Neural crest cell (in vitro differentiated cells): ENCODE measurements at places on chromosomes 5 and 9. TPM values are rescaled to one million over a fixed set of nuclear protein-coding genes. Genes with fewer than 3 reads are reported as not detected.
A peak's percentile ranks its signal among the peaks of the same experiment; 100 is the strongest.

The EGFLAM gene
- 9.1 and 10.3 TPM in 2 replicates for total RNA-seq

DNA sequence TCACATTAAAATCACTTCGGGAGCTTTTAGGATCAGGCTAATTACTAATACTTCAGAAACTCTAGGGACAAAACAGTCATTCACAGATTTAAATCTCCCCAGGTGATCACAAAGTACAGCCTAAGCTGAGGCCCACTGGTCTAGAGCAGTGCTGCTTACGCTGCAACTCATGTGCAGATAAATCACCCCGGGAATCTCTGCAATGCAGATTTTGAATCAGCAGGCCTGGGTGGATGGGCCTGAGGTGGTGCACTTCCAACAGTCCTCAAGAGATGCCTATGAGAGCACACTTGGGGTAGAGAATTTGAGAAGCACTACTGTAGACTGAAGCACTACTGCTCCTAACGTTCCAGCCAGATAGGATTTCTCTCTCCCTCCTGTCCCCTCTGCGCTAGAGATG, 28.4 kb downstream of the CSF1R start:
- no peak overlapping the region for H3K4me3 ChIP-seq
- peaks cover 2% of the 10 kb centered on the region for H3K36me3 ChIP-seq
- H3K27ac ChIP-seq = peak overlapping the region; percentile 46
- no peaks in the 10 kb centered on the region for H3K27me3 ChIP-seq

DNA sequence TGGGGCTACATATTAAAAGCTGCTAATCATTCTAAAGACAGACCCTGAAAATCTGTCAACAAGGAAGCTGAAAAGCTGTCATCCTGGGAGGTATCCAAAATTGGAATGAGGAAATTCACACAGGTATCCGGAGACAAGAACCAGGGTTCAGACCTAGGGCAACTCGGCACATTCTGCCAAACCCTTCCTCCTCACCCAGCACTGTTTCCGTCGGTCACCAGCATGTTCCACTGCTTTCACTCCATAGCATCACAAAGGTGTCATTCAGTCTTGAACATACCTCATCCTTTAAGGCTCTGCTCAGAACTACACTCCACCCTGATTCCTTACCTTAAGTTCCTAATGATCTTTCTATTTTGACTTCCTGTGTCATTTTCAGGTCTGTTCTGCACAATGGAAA, 153.1 kb upstream of the RASA1 start:
- no peak for DNase-seq
- no peaks in the 10 kb centered on the region for H3K36me3 ChIP-seq
- no peak overlapping the region for H3K27ac ChIP-seq

The TSSK1B gene
- 0.16 and 0.23 TPM in 2 replicates for total RNA-seq

DNA sequence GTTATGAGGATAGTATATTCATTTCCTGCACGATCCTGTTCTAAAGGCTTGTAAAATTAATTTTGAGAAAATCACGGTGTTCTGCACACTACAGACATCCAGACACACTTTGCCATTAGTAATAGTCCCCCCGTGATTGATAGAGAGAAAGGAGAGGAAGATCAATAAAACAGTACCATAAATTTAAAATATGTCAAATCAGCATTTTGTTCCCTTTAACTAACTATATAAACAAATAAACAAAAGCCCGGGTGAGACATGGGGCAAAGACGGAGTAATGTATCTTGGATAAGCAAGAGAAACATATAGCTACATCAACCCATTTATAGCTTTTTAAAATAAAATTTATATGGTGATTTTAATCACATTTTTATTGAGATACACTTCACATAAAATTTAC, 10.6 kb upstream of the CER1 start:
- H3K36me3 ChIP-seq = peaks cover 19% of the 10 kb centered on the region
- no peaks in the 10 kb centered on the region for H3K4me1 ChIP-seq
- no peaks in the 10 kb centered on the region for H3K27me3 ChIP-seq

DNA sequence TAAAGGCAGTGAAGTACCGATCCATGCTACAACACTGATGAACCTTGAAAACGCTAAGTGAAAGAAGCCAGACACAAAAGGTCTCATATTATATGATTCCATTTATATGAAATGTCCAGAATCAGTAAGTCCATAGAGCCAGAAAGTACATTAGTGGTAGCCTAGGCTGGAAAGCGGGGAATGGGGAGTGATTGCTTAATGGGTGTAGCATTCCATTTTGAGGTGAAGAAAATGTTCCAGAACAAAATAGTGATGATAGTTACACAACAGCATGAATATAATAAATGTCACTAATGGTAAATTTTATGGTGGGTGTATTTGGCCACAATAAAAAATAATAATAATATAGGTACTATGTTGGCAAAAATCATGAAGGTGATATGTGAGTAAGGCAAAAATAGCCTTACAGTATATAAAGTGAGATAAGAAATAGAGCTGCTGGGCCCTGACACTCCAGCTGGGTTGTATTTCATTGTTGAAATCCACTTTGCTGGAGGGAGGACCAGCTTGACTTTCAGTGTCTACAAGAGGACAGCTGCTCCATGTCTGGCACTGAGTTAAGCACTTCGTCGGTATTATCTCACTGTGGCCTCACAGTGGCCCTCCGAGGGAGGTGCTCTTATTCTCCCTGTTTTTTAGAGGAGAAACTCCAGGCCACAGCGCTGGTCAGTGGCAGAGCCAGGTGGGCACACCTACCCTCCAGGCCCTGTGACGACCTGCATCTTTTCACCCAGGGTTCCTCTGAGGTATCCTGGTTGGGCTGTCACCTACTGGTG, 22.4 kb upstream of the ANGPTL2 start:
- no peak overlapping the region for H3K27ac ChIP-seq
- DNase-seq = no peak
- H3K27me3 ChIP-seq = no peaks in the 10 kb centered on the region
- no peaks in the 10 kb centered on the region for H3K36me3 ChIP-seq
- no peaks in the 10 kb centered on the region for H3K4me1 ChIP-seq

- no peak for DNase-seq
- H3K4me1 ChIP-seq = peaks cover 20% of the 10 kb centered on the region
- H3K36me3 ChIP-seq = no peaks in the 10 kb centered on the region
Measured at GRCh38 chr5:67223211-67223610, 26.6 kb upstream of the CD180 start.

- H3K36me3 ChIP-seq = peaks cover 7% of the 10 kb centered on the region
- peaks cover 75% of the 10 kb centered on the region for H3K4me1 ChIP-seq
- no peaks in the 10 kb centered on the region for H3K27me3 ChIP-seq
- H3K4me3 ChIP-seq = peak overlapping the region; percentile 9
Measured at GRCh38 chr5:125056671-125057485, 310.4 kb upstream of the ZNF608 start.

GRCh38 chr5:18299166-18299565, 664.9 kb downstream of the TAF11L14 start:
- peaks cover 2% of the 10 kb centered on the region for H3K27me3 ChIP-seq
- no peak overlapping the region for H3K4me3 ChIP-seq

The C9orf153 gene
- total RNA-seq = 0.19 and 0.34 TPM in 2 replicates

- no peak overlapping the region for H3K4me3 ChIP-seq
- DNase-seq = no peak
- peaks cover 3% of the 10 kb centered on the region for H3K36me3 ChIP-seq
- no peaks in the 10 kb centered on the region for H3K27me3 ChIP-seq
- H3K27ac ChIP-seq = no peak overlapping the region
Measured at GRCh38 chr5:130549884-130550561, 615.0 kb downstream of the HINT1 start.

GRCh38 chr5:38905516-38905915, 59.7 kb downstream of the OSMR start:
- no peak for DNase-seq
- no peaks in the 10 kb centered on the region for H3K4me1 ChIP-seq
- H3K4me3 ChIP-seq = no peak overlapping the region
- no peaks in the 10 kb centered on the region for H3K27me3 ChIP-seq

DNA sequence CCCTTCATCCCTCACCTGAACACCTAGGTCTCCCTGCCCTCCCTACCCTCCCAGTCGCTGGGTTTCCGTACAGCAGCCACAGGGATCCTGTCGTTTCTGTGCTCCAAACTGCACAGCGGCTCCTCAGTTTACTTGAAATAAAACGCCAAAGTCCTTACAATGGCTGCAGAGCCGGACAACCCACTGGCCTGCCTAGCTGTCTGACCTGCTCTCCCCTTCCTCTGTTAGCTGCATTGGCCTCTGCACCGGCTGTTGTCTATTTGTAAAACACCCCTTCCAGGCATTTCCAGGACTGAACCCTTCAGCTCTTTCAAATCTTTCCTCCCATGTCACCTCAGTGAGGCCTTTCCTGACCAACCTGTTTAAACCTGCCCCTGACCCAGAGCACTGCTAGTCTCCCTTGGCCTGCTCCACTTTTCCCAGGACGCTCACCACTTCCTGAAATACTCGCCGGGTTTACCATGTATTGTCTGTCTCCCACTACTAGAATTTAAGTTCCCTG, 9.1 kb upstream of the MGAT1 start:
- peaks cover 57% of the 10 kb centered on the region for H3K4me1 ChIP-seq
- H3K4me3 ChIP-seq = peak overlapping the region; percentile 92
- no peaks in the 10 kb centered on the region for H3K27me3 ChIP-seq
- H3K36me3 ChIP-seq = no peaks in the 10 kb centered on the region
- peak overlapping the region; percentile 46 for H3K27ac ChIP-seq

- no peaks in the 10 kb centered on the region for H3K27me3 ChIP-seq
- no peak for DNase-seq
- H3K4me3 ChIP-seq = no peak overlapping the region
- no peaks in the 10 kb centered on the region for H3K36me3 ChIP-seq
- no peak overlapping the region for H3K27ac ChIP-seq
Measured at GRCh38 chr9:95623640-95624039, 106.9 kb upstream of the PTCH1 start.
